Endothelial cell of umbilical vein (primary cell): ENCODE measurements at places on chromosomes 7 and 10. TPM values are rescaled to one million over a fixed set of nuclear protein-coding genes. Genes with fewer than 3 reads are reported as not detected.

- DNase-seq = no peak
These were observed 102.8 kb upstream of the KCND2 start for GRCh38 chr7:120169996-120170783.

GRCh38 chr10:100775386-100775785 lies 30.0 kb downstream of the PAX2 start:
- no peak for DNase-seq

- peak; percentile 54 for DNase-seq
These were observed 11.3 kb downstream of the C10orf105 start for GRCh38 chr10:71708301-71708703.

- DNase-seq = no peak
These were observed 67.9 kb downstream of the OAT start for GRCh38 chr10:124350806-124351205.

GRCh38 chr7:11506417-11506816 lies 325.6 kb downstream of the THSD7A start:
- no peak for DNase-seq

Gene CALCR
- total RNA-seq = not detected in 2 replicates
